B cell (primary cell): ENCODE measurements at places on chromosomes 7 and 10.
A peak's percentile ranks its signal among the peaks of the same experiment; 100 is the strongest.

GRCh38 chr7:34211018-34211417 lies 305.7 kb downstream of the BMPER start:
- no peak for DNase-seq
- no peaks in the 10 kb centered on the region for H3K36me3 ChIP-seq
- no peak overlapping the region for H3K4me3 ChIP-seq

GRCh38 chr10:126770809-126771208 lies 100.3 kb upstream of the C10orf90 start:
- DNase-seq = no peak
- no peak overlapping the region for H3K4me3 ChIP-seq
- no peaks in the 10 kb centered on the region for H3K36me3 ChIP-seq
- no peak overlapping the region for H3K27ac ChIP-seq
- H3K27me3 ChIP-seq = no peaks in the 10 kb centered on the region

DNA sequence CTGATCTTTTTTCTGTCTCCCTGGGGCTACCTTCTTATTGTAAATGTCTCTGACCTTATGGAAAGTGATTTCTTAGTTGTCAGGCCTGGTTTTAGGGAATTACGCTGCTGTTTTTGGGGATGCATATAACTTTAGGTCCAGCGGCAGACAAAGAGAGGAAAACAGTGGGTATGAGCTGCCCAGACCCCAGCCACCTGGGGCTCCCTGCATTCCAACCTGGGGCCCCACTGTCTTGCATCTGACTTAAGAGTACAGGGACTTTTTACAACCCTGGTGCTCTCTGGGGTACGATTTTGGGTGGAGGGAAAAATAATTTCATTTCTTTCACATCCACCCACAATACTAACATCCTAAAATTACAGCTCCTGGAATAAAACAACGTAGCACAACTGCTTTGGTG lies 119.4 kb downstream of the PRPF18 start:
- H3K4me1 ChIP-seq = peaks cover 12% of the 10 kb centered on the region
- H3K4me3 ChIP-seq = no peak overlapping the region
- H3K36me3 ChIP-seq = no peaks in the 10 kb centered on the region
- H3K27ac ChIP-seq = no peak overlapping the region
- H3K27me3 ChIP-seq = no peaks in the 10 kb centered on the region
- DNase-seq = no peak

GRCh38 chr10:7102084-7102483 lies 308.8 kb downstream of the SFMBT2 start:
- H3K27ac ChIP-seq = no peak overlapping the region
- no peak overlapping the region for H3K4me3 ChIP-seq
- H3K4me1 ChIP-seq = no peaks in the 10 kb centered on the region
- no peaks in the 10 kb centered on the region for H3K27me3 ChIP-seq

- peaks cover 19% of the 10 kb centered on the region for H3K4me1 ChIP-seq
- peaks cover 4% of the 10 kb centered on the region for H3K27me3 ChIP-seq
- H3K4me3 ChIP-seq = no peak overlapping the region
- no peak overlapping the region for H3K27ac ChIP-seq
- DNase-seq = peak; percentile 25
These were observed 10.2 kb downstream of the CRYGN start for GRCh38 chr7:151429560-151430331.

DNA sequence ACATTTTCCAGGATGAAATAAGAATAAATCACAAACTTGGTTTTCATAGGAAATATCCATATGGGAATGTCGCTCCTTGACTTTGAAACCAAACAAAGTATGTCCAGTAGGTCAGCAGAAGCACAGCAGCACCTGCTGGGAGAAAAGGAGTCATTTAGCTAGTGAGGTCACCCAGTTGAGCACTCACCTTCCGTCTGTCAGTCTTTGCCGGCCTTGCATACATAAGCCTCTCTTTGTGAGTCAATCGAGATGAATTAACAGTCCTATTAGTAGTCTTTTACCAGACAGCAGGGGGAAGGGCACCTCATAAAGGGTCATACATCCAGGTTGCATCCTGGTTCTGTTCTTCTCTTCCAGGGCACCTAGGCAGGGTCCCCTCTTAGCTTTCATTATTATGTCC lies 232.5 kb upstream of the FZD1 start:
- no peaks in the 10 kb centered on the region for H3K36me3 ChIP-seq
- no peaks in the 10 kb centered on the region for H3K27me3 ChIP-seq
- H3K4me3 ChIP-seq = no peak overlapping the region

DNA sequence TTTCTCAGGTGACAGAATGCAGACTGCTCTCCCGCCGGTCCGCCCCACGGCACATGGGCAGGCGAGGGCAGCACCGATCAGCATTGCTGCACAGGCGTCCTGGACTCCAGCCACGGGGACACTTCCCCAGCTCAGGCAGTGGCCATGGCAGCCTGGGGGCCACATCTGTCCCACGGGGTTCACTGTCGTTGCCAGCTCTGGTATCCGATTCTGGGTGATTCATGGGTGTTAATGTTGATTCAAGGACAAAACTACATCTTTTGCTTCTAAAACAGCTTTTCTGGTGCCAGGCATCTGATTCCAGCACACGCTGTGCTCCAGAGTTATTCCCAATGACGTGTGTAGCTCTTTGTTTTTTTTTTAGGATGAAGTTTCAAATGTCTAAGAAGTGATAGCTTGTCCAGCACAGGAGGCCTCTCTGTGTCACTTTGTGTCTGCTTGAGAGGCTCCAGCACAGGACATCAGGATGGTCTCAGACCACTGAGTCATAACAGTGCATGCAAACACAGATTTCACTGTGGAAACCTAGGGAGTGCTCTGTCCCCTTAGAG lies 218.0 kb downstream of the WDR37 start:
- DNase-seq = no peak
- H3K36me3 ChIP-seq = no peaks in the 10 kb centered on the region
- H3K4me3 ChIP-seq = no peak overlapping the region
- H3K27me3 ChIP-seq = no peaks in the 10 kb centered on the region
- no peaks in the 10 kb centered on the region for H3K4me1 ChIP-seq

DNA sequence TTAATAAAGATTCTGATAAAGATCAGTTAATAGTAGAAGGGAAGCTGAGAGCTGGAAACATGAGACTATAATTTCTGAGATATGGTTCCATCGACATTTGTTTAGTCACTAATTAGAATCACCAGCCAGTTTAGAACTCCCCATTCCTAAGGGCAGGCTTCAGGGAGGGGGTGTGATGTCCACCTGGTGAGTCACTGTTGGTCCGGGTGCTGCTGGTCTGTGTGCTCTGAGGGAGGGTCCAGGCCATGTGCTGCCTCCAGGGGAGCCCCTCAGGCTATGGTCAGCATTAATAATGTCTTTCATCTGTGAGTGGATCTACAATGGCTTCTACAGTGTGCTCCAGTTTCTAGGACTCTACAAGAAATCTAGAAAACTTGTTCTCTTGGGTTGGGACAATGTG lies 115.8 kb downstream of the ADAM12 start:
- H3K36me3 ChIP-seq = no peaks in the 10 kb centered on the region
- DNase-seq = no peak
- no peaks in the 10 kb centered on the region for H3K27me3 ChIP-seq
- H3K27ac ChIP-seq = no peak overlapping the region
- no peak overlapping the region for H3K4me3 ChIP-seq
- no peaks in the 10 kb centered on the region for H3K4me1 ChIP-seq

DNA sequence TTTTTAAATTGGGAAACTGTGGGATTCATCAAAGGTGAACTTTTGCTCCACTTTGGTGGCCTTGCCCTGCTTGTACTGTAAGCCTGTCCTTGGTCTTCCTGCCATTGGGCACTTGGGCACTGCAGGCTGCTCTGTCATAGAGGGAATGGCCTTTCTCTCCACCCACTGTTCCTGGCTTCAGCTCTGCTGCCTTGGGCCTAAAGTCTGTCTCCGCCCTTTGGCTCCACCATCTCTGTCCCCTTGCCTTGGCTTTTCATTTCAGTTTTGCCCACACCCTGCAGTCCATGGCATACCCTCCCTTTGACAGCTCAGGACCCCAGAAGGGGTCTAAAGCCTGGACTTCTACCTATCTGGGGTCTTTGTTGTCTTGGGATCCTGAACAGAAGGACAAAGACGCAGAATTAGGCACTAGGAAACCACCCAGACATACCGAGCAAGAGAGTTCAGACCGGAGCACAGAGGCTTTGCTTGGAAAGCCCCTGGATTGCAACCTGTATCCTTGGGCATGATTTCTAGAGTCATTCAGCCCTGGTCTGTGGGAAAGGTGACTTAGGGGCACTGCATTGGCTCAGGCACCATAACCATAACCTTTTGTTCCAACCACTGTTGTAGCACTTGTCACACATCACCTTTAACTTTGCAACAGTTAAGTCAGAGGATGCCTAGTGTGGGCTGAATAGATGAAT lies 5.2 kb upstream of the ARHGAP22 start:
- peaks cover 18% of the 10 kb centered on the region for H3K4me1 ChIP-seq
- H3K27ac ChIP-seq = no peak overlapping the region
- peaks cover 12% of the 10 kb centered on the region for H3K27me3 ChIP-seq
- DNase-seq = no peak

- DNase-seq = no peak
- no peaks in the 10 kb centered on the region for H3K27me3 ChIP-seq
- H3K4me3 ChIP-seq = no peak overlapping the region
- H3K27ac ChIP-seq = no peak overlapping the region
These were observed 150.4 kb downstream of the PPP1R3A start for GRCh38 chr7:113768387-113768786.

- DNase-seq = no peak
- H3K4me1 ChIP-seq = no peaks in the 10 kb centered on the region
- no peaks in the 10 kb centered on the region for H3K36me3 ChIP-seq
These were observed 40.4 kb upstream of the PRLHR start for GRCh38 chr10:118635674-118636402.

- DNase-seq = no peak
- no peak overlapping the region for H3K27ac ChIP-seq
- peaks cover 2% of the 10 kb centered on the region for H3K4me1 ChIP-seq
- no peaks in the 10 kb centered on the region for H3K36me3 ChIP-seq
- H3K4me3 ChIP-seq = no peak overlapping the region
These were observed 102.7 kb downstream of the ZMIZ1 start for GRCh38 chr10:79171504-79171903.

GRCh38 chr10:121981346-121981745 lies 6.3 kb upstream of the NSMCE4A start:
- H3K4me1 ChIP-seq = no peaks in the 10 kb centered on the region
- no peak for DNase-seq
- H3K27ac ChIP-seq = no peak overlapping the region

- H3K36me3 ChIP-seq = peaks cover 3% of the 10 kb centered on the region
- H3K4me3 ChIP-seq = no peak overlapping the region
- no peaks in the 10 kb centered on the region for H3K27me3 ChIP-seq
- DNase-seq = no peak
- H3K27ac ChIP-seq = no peak overlapping the region
These were observed 34.4 kb downstream of the BCAP29 start for GRCh38 chr7:107614425-107614824.

GRCh38 chr10:13629116-13629515 lies 42.4 kb downstream of the PRPF18 start:
- H3K4me1 ChIP-seq = no peaks in the 10 kb centered on the region
- peaks cover 18% of the 10 kb centered on the region for H3K36me3 ChIP-seq
- DNase-seq = no peak
- no peak overlapping the region for H3K4me3 ChIP-seq

GRCh38 chr7:80642871-80643270 lies 4.4 kb downstream of the CD36 start:
- H3K4me1 ChIP-seq = peaks cover 6% of the 10 kb centered on the region
- no peaks in the 10 kb centered on the region for H3K27me3 ChIP-seq
- no peak overlapping the region for H3K4me3 ChIP-seq
- no peak overlapping the region for H3K27ac ChIP-seq
- DNase-seq = no peak

DNA sequence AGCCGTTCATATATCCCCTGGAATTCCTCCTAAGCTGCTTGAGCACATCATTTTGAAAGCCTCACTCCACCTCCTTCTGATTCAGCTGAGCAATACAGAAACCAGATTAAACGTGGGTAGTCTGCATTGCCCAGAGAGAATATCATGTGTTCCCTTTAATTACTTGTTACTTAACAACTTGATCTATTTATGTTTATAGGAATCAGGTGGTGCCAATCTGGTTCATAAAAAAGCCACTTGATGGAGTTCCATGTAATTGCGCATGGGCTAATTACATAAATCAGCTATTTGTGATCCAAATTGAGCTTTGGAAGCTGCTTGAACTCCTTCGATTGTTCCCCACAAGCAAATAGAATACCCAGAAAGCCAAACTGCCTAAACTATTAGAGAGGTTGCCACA lies 114.7 kb upstream of the ADCY1 start:
- no peak for DNase-seq
- H3K4me3 ChIP-seq = no peak overlapping the region
- H3K27ac ChIP-seq = no peak overlapping the region
- H3K27me3 ChIP-seq = peaks cover 5% of the 10 kb centered on the region
- H3K36me3 ChIP-seq = no peaks in the 10 kb centered on the region
- H3K4me1 ChIP-seq = no peaks in the 10 kb centered on the region

- no peak overlapping the region for H3K4me3 ChIP-seq
- no peaks in the 10 kb centered on the region for H3K4me1 ChIP-seq
- H3K27ac ChIP-seq = no peak overlapping the region
- no peaks in the 10 kb centered on the region for H3K36me3 ChIP-seq
- no peaks in the 10 kb centered on the region for H3K27me3 ChIP-seq
These were observed 59.2 kb downstream of the OGDH start for GRCh38 chr7:44665531-44666213.

- no peaks in the 10 kb centered on the region for H3K27me3 ChIP-seq
- H3K27ac ChIP-seq = no peak overlapping the region
- H3K4me3 ChIP-seq = no peak overlapping the region
- H3K4me1 ChIP-seq = no peaks in the 10 kb centered on the region
- DNase-seq = no peak
These were observed 74.6 kb downstream of the ATRNL1 start for GRCh38 chr10:115167751-115168150.

- no peaks in the 10 kb centered on the region for H3K4me1 ChIP-seq
- H3K27me3 ChIP-seq = no peaks in the 10 kb centered on the region
- no peak for DNase-seq
These were observed 218.6 kb upstream of the FZD1 start for GRCh38 chr7:91045606-91046005.

- H3K27me3 ChIP-seq = peaks cover 4% of the 10 kb centered on the region
- H3K4me1 ChIP-seq = no peaks in the 10 kb centered on the region
- H3K36me3 ChIP-seq = no peaks in the 10 kb centered on the region
These were observed 213.6 kb downstream of the DGKI start for GRCh38 chr7:137633133-137633532.

GRCh38 chr10:36789974-36790373 lies 335.4 kb upstream of the ANKRD30A start:
- no peak overlapping the region for H3K27ac ChIP-seq
- no peaks in the 10 kb centered on the region for H3K27me3 ChIP-seq
- no peaks in the 10 kb centered on the region for H3K4me1 ChIP-seq
- H3K36me3 ChIP-seq = no peaks in the 10 kb centered on the region

- H3K36me3 ChIP-seq = no peaks in the 10 kb centered on the region
- H3K27me3 ChIP-seq = no peaks in the 10 kb centered on the region
- H3K4me1 ChIP-seq = no peaks in the 10 kb centered on the region
- no peak overlapping the region for H3K4me3 ChIP-seq
- no peak overlapping the region for H3K27ac ChIP-seq
- no peak for DNase-seq
These were observed 69.8 kb downstream of the PWWP2B start for GRCh38 chr10:132466520-132467463.

GRCh38 chr7:1666823-1667565 lies 3.1 kb upstream of the ELFN1 start:
- no peak overlapping the region for H3K27ac ChIP-seq
- H3K4me3 ChIP-seq = peak overlapping the region; percentile 47
- H3K27me3 ChIP-seq = no peaks in the 10 kb centered on the region
- peak; percentile 50 for DNase-seq
- peaks cover 45% of the 10 kb centered on the region for H3K4me1 ChIP-seq
